Neuronal stem cell (in vitro differentiated cells): ENCODE measurements at places on chromosomes 16 and 17.

DNA sequence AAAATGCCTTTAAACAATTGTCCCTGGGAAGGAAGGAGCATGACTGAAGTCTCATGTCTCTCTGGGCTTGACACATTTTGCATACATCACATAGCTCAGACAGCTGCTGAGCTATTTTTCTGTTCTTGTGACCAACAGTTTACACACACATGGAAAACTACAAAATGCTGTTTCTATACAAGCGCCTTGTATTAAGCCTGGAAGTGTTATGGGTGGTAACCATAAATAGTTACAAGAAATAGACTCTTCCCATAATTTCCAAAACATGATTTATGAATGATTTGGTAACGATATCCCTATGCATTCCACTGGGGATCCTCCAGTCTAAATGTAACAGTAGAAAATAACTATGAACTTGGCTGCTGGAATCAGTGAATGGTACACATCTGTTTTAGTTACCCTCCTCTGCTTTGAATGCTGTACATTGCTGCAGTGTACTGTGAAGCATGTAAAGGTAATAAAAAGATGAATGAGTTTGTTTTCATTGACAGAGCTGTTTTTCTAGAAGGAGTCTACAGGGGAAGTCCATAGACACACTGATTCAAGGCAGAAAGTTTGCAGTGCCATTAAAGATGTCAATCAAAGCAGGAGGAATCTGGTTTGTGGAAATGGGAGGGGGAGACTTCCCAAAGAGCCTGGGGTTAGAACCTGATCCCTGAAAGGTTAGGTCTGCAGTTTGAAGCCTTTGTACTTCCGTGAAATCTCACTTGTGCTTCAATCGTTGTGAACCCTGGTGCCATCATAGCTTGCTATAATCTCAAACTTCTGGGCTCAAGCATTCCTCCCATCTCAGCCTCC lies 5.0 kb downstream of the ACSF2 start:
- H3K4me3 ChIP-seq = no peak overlapping the region
- H3K27me3 ChIP-seq = no peaks in the 10 kb centered on the region
- H3K36me3 ChIP-seq = no peaks in the 10 kb centered on the region
- DNase-seq = no peak

DNA sequence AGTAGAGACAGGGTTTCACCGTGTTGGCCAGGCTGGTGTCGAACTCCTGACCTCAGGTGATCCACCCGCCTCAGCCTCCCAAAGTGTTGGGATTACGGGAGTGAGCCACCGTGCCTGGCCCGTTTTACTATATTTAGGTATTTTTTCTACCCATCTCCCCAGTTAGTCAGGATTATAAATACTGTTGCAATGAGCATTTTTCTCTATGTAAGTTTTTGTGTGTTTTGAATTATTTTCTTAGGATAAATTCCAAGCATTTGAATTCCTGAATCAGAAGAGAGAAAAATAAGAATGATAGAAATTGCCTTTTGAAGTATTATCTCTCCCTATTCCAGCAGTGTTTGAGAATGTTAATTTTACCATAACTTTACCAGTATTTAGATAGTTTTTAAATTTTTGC lies 36.6 kb downstream of the KIAA0513 start:
- no peak for DNase-seq
- H3K36me3 ChIP-seq = no peaks in the 10 kb centered on the region
- no peak overlapping the region for H3K27ac ChIP-seq
- H3K4me3 ChIP-seq = no peak overlapping the region

DNA sequence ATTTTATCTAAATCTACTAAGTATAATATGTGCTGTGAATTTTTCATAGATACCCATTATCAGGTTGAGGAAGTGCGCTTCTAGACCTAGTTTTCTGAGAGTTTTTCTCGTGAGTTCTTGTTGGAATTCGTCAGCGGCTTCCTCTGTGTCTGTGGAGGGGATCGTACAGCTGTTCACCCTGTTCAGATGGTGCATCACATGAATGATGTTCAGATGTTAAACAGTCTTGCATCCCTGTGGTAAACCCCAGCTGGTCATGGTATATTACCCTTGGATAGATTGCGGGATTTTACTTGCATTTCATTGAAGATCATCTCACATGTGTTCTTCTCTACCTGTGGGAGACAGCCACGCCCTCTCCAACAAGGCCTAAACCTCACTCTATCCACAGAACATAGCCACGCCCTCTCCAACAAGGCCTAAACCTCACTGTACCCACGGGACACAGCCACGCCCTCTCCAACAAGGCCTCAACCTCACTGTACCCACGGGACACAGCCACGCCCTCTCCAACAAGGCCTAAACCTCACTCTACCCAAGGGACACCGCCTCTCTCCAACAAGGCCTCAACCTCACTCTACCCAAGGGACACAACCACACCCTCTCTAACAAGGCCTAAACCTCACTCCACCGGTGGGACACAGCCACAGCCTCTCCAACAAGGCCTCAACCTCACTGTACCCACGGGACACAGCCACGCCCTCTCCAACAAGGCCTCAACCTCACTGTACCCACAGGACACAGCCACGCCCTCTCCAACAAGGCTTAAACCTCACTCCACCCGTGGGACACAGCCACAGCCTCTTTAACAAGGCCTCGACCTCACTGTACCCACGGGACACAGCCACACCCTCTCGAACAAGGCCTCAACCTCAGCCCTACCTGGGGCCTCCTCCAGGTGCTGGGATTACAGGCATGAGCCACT lies 180.2 kb upstream of the CHMP6 start:
- H3K27me3 ChIP-seq = no peaks in the 10 kb centered on the region
- H3K4me1 ChIP-seq = no peaks in the 10 kb centered on the region
- no peak overlapping the region for H3K27ac ChIP-seq
- H3K36me3 ChIP-seq = no peaks in the 10 kb centered on the region
- H3K4me3 ChIP-seq = peak overlapping the region; percentile 37

DNA sequence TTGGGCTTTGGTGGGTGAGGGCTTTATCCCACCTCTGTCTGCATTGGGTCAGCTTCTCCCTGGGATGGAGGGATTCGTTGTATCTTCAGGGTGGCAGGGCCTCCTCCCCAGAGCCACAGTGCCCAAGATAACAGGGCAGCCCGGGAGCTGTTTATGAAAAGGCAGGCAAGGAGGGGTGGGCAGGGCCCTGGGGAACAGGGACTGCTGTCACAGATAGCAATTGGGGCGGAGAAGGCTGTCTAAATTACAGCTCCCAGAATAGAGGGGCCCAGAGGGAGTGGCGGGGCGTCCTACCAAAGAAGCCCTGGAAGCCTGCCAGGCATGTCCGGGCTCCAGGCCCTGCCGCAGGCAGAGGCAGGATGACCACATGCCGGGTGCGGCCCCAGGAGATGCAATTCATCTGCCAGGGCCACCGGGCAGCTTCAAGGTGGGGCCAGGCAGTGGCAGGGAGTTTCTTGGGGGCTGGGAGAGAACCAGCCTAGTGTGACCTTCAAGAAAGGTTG lies 18.8 kb upstream of the PHOSPHO1 start:
- H3K4me1 ChIP-seq = no peaks in the 10 kb centered on the region
- no peak overlapping the region for H3K4me3 ChIP-seq
- no peaks in the 10 kb centered on the region for H3K36me3 ChIP-seq
- no peak overlapping the region for H3K27ac ChIP-seq

GRCh38 chr17:282000-282911 lies 70.4 kb downstream of the RPH3AL start:
- H3K4me1 ChIP-seq = peaks cover 6% of the 10 kb centered on the region
- no peak overlapping the region for H3K4me3 ChIP-seq
- no peak for DNase-seq
- no peak overlapping the region for H3K27ac ChIP-seq
- no peaks in the 10 kb centered on the region for H3K27me3 ChIP-seq
- H3K36me3 ChIP-seq = no peaks in the 10 kb centered on the region

GRCh38 chr16:54475019-54475601 lies 188.5 kb upstream of the IRX3 start:
- DNase-seq = no peak
- H3K4me3 ChIP-seq = no peak overlapping the region
- H3K27ac ChIP-seq = no peak overlapping the region
- no peaks in the 10 kb centered on the region for H3K4me1 ChIP-seq

DNA sequence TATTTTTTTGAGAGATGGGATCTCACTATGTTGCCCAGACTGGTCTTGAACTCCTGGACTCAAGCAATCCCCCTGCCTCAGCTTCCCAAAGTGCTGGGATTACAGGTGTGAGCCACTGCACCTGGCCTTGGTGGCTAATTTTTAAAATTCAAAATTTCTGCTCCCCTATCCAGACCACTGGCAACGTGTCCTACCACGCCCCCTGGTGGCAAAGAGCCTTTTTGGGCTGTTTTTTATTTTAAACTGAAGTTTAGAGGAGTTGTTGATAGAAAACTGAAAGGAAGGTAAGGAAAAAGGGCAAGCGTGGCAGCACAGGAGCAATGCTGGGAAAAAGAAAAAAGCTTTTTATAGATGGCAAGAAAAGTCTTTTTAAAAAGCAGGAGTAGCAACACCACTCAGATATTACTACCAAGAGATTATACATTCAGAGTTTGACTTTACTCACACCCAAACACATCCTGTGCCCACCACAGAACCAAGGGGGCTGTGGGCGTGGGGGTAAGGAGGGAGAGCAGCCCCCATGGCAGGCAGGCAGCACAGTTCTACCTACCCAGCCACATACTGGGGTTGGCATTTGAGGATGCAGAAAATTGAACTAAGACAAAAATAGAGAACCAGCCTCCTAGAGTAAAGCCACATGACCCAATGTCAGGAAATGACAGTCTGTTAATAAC lies 4.2 kb upstream of the MXRA7 start:
- H3K4me1 ChIP-seq = peaks cover 5% of the 10 kb centered on the region
- no peak for DNase-seq
- no peaks in the 10 kb centered on the region for H3K27me3 ChIP-seq
- no peak overlapping the region for H3K4me3 ChIP-seq

DNA sequence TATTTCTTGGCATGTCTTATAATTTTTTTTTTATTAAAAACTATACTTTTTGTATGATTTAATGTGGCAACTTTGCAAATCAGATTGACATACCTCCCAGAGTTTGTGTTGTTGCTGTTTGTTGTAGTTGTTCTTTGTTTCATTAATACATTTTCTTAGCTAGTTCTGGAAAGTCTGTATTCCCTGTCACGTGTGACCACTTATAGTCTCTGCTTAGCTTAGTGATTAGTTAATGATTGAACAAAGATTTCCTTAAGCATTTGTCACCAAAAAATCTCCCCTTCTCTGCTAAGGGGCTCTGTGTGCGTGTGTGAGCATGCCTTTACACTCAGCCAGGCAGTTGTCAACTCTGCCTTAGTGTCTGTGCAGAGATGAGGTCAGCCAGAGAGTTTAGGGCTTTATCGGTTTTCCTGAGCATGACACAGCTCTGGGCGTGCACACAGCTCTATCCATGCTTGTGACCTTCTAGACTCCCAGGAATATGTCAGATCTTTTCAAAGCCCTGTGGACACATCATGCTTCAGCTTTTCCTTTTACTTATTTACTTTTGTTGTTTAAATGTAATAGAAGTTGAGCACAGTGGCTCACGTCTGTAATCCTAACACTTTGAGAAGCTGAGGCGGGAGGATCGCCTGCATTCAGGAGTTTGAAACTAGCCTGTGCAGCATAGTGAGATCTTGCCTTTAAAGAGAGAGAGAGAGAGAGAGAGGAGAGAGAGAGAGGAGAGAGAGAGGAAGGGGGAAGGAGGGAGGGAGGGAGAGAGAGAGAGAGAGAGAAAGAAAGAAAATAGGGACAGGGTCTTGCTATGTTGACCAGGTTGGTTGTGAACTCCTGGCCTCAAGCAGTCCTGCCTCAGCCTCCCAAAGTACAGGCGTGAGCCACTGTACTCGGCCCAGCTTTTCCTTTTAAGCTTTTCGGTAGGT lies 21.9 kb downstream of the DNAI2 start:
- H3K4me3 ChIP-seq = no peak overlapping the region
- H3K27me3 ChIP-seq = no peaks in the 10 kb centered on the region
- H3K36me3 ChIP-seq = no peaks in the 10 kb centered on the region
- H3K27ac ChIP-seq = no peak overlapping the region
- peaks cover 12% of the 10 kb centered on the region for H3K4me1 ChIP-seq
- no peak for DNase-seq

- H3K36me3 ChIP-seq = peaks cover 8% of the 10 kb centered on the region
- H3K27me3 ChIP-seq = no peaks in the 10 kb centered on the region
- no peak for DNase-seq
These were observed 86.7 kb downstream of the KATNIP start for GRCh38 chr16:27636453-27637240.

DNA sequence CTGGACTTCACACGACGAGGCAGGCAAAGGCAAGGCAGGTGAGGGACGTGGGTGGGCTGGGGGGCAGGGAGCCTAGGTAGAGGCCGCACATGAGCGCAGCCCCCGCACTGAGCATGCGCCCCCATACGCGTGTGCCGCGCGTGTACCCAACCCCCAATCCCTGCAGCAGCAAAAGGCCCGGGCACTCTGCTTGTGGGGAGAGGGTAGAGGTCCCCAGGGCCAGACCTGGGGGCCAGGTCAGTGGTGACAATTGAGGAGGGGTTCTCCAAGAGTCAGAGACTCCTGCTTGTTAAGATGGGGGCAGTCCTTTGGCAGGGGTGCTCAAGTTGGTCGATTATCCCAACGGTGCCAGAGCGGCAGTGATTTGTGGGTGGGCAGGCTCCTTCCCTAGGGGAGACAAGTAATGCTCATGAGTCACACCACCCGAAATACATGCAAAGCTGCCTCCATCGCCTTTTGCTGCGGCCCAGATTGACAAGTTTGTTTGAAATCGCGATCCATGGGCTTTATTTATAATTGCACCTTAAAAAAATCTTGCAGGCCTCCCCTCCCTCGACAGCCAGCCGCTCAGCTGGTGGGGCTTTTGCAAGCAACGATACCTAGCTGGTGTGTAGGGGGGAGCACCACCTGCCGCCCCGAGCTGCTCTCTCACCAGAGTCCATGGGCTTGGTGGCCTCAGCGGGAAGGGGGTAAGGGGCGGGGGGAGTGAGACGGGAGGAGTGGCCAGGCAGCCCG lies 1.1 kb upstream of the GIT1 start:
- peaks cover 39% of the 10 kb centered on the region for H3K4me1 ChIP-seq
- no peaks in the 10 kb centered on the region for H3K36me3 ChIP-seq
- DNase-seq = no peak
- no peaks in the 10 kb centered on the region for H3K27me3 ChIP-seq
- H3K27ac ChIP-seq = no peak overlapping the region

- no peaks in the 10 kb centered on the region for H3K27me3 ChIP-seq
- DNase-seq = no peak
- H3K4me3 ChIP-seq = no peak overlapping the region
- peaks cover 10% of the 10 kb centered on the region for H3K4me1 ChIP-seq
These were observed 2.2 kb upstream of the ATP6V0A1 start for GRCh38 chr17:42456223-42457106.

DNA sequence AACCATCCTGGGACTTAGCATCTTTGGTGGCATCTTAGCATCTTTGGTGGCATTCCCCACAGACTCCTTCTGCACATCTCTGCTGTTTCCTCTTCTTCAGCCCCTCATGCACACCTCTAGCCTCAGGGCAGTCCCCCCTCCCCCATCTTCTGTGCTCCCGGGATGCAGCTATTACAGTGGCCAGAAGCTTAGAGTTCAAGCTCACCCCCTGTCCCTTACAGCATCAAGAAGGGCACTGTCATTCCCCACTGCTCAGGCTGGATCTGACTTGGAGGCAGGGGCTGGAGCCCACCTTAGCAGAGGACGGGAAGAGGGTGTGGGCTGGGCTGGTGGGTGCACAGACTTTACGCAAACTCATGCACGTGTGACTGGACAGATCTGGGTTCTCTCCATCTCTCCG lies 650 bp downstream of the EPN3 start:
- no peak for DNase-seq
- H3K36me3 ChIP-seq = no peaks in the 10 kb centered on the region
- H3K27me3 ChIP-seq = peaks cover 2% of the 10 kb centered on the region
- peaks cover 21% of the 10 kb centered on the region for H3K4me1 ChIP-seq
